ENCODE measurements at places on chromosomes 16 and 17.

DNA sequence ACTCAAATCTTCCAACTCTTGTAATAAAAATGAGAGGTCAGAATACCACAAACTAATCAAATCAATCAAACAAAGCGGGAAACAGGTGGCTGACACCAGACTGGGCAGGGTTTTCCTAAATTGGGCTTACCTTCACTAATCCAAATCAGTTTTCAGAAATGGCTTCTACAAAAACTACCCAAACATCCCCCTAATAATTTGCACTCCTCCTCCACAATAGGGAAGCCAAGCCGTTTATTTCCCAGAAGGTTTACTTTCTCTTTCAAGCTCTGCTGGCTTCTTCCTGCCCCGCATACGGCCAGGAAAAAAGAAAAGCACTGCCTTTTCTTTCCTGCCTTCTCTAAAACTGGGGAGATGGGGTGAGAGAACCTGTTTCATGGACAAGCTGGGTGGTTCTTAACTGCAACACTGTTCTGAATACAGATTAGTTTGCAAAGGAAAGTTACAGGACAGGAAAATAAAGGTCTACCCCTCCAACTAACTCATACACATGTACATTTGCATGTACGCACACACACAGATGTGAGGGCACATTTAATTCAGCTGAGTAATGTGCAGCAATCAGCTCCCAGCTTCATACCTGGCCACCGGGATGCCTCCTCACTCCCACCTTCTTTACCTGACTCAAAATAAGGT lies 9.2 kb downstream of the STAT3 start:
- DNase-seq, result no peak

GRCh38 chr17:50363217-50364060 lies 9.5 kb downstream of the MRPL27 start:
- peak; percentile 19 for DNase-seq

DNA sequence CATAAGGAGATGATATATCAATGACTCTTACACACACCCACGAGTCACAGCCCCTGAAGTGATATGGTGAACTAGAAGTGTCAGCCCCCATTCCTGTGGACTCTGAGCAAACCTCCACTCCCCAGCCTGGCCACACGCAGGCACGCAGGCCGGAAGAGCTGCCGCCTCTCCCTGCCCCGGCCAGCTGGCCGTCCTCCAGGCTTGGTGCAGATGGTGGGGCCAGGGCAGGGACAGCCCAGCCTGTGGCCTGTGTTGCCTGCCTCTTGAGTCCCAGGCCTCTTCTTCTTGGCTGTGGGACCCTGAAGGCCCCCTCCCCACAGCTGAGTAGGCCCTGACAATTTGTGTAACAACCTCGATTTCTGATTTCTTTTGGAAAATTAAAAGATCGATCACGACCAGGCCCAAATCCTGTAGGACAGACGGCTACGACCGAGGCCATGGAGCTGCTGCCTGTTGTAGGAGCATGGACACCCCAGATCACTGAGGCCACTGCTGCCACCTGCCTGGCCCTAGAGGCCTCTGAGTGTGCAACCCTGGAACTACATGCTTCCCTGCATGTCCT lies 10.0 kb upstream of the MPRIP start:
- peak; percentile 96 for DNase-seq

DNA sequence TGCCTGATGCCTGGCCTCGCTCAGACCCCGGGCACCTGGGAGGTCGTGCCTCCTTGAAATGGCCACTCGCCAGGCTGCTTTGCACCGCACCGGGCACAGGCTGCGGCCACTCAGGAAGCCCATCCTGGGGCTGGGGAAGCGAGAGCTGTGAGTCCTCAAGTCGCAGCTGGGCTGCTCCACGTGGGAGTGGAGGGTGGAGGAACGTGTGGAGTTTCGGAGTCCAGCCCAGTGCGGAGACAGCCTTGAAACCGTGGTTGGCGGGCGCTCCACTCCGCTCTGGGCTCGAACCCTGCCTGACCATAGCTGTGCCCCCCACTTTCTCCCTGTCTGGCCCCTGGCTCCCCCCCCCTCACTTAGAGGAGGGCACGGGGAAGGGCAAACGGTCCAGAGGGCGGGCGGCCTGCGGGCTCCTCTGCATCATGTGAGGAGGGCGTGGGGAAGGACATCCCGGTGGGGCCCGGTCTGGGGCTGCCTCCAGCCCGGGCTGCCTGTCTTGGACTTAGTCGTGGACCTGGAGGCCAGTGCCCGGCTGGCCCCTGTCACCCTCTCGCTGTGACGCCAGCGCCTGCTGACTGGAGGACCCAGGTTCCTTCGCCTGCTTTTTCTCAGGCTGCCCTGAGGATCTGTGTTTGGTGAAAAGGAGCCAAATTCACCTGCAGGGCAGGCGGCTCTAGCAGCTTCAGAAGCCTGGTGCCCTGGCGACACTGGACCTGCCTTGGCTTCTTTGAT lies 2.5 kb downstream of the UBE2I start:
- DNase-seq, result no peak

DNA sequence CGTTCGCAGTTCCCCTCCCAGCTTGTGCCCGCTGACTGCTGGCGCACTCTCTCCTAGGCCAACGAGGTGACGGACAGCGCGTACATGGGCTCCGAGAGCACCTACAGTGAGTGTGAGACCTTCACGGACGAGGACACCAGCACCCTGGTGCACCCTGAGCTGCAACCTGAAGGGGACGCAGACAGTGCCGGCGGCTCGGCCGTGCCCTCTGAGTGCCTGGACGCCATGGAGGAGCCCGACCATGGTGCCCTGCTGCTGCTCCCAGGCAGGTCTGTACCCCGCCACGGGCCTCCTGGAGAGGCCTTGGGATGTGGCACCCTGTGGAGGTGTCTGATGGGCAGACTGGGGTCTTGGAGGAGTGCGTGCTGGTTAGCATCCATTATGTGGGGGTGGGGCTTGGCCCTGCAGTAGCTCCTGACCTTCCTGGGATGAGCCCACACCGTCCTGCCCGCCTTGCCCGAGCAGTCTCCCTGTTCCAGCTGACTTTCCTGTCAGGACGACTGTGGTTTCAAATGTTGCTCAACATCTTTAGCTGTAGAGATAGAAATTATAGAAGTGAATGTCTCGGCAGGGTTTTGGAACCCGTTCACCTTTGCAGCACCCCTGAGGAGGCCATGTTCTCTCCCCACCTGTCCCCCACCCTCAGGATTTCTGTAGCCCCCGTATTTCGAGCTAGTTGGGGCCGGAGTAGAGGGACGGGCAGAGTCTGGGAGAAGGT lies 44.9 kb upstream of the CAPN15 start:
- DNase-seq, result no peak

DNA sequence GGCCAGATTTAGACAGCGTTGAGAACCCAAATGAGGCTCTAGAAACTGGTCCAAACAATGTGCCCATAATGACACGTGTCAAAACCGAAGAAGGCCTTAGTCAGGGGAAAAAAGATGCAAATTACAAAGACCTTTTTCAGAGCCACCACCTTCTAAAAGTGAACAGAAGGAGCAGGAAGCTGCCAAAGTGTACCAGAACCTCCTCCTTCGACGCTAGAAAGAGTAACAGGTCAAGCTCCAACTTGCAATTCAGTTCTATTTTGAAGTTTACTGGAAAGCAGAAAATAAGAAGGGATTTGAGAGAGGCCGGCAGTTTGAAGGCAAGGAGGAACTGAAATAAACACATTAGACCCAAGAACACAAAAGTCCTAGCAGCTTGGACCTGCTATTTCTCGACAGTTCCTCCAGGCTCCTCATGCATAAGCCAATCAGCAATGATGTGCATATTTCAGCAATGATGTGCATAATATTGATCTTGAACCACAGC lies 61.8 kb downstream of the XYLT1 start:
- DNase-seq, result no peak

DNA sequence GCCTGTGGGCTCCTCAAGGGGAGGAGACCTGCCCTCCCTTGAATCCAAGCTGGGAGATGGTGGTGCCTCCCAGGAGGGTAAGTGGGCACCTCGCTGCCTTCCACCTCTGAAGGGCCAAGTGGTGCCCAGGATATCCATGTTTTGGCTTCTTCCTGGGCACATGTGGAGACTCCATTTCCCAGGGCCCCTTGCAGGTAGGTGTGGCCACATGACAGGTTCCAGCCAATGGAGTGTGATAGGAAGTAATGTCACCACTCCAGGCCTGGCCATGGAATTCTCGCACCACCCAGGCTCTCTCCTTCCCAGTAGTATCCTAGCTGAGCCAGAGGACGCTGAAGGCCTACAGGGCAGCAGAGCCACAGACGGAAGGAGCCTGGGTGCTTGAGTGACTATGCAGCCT lies 17.6 kb upstream of the PEMT start:
- no peak for DNase-seq

GRCh38 chr16:31177136-31177535 lies 2.8 kb upstream of the FUS start:
- DNase-seq, result peak; percentile 94

GRCh38 chr17:10316801-10317542 lies 55.8 kb downstream of the MYH13 start:
- DNase-seq, result peak; percentile 34

- DNase-seq, result no peak
Observed at GRCh38 chr16:22380529-22380928, 6.1 kb upstream of the CDR2 start.

DNA sequence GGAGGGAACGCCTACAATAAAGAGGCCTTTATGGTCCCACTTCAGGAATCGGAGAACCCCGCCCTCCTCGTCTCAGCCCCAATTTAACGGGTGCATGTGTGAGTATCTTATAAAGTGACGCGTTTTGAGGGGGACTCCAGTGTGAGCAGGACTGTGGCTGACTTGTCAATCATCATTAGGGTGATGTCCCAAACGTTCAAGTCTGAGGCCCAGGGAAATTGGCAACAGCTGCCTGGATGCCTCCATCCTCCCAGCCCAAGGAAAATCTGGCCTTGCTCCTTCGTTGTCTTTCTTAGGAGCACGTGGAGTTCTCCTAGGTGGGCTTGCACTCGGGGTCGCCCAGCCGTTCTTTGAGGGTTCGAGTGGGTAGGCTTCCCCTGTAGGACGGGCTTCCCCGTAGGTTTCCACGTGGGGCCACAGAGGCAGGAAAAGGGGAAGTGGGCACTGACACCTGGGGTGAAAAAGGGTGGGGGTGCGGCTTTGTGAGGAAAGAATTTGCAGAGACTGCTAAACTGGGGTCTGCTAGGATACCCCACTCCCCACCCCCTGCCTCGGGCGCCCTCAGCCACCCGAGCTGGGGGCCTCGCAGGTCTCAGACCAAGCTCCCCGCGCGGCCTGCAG lies 561 bp upstream of the HERPUD1 start:
- peak; percentile 31 for DNase-seq

DNA sequence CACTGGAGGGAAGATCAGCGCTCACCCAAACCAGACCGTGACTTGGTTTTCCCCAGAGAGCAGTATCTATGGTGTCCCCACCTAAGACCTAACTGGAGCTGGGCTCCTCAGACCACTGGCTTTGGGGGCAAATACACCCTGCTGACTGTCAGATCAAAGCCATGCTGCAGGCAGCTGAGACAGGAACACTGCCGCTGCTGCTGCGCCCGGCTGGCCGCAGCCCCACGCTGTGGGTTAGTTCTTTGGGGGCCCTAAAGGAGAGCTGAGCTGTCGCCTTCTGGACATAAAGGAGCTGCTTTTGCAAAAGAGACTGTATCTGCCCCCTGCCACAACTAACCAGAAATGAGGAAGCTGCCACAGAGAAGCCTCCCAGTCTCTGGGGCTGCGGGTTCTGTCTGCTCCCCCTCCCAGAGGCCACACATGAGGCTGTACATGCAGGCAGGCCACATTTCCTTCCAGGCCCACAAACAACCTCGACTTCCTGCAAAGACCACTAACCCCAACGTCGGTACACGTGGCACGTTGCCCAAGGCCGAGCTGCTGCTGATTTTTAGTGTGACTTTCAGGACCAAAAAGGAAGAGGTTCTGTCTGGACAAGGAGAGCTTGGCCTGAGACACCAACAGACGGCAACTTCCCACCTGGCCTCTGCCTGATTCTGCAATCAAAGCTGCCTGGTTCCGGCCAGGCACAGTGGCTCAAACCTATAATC lies 18.2 kb upstream of the ABR start:
- peak; percentile 41 for DNase-seq

GRCh38 chr16:85167589-85168537 lies 55.6 kb upstream of the CIBAR2 start:
- no peak for DNase-seq

- DNase-seq, result peak; percentile 31
Observed at GRCh38 chr16:57045694-57046381, 46.5 kb upstream of the CPNE2 start.

GRCh38 chr17:76484228-76484725 lies 16.9 kb downstream of the AANAT start:
- DNase-seq, result no peak

- DNase-seq, result no peak
Observed at GRCh38 chr17:44010966-44011647, 3.7 kb downstream of the TMEM101 start.

- DNase-seq, result no peak
Observed at GRCh38 chr16:68493412-68494070, 45.2 kb upstream of the SMPD3 start.

DNA sequence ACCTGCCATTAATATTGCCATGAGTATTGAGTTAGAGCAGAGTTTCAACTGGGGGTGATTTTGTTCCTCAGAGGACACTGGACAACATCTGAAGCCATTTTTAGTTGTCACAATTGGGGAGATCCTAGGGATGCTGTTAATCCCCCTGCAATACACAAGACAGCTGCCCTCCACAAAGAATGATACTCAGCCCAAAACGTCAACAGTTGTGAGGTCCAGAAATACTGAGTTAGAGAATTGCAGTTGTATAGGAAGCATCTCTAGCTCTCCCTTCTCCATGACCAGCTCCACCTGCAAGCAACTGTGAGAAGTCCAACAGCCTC lies 614.0 kb upstream of the CDH5 start:
- no peak for DNase-seq

- DNase-seq, result no peak
Observed at GRCh38 chr17:65265276-65265675, 128.1 kb downstream of the RGS9 start.

DNA sequence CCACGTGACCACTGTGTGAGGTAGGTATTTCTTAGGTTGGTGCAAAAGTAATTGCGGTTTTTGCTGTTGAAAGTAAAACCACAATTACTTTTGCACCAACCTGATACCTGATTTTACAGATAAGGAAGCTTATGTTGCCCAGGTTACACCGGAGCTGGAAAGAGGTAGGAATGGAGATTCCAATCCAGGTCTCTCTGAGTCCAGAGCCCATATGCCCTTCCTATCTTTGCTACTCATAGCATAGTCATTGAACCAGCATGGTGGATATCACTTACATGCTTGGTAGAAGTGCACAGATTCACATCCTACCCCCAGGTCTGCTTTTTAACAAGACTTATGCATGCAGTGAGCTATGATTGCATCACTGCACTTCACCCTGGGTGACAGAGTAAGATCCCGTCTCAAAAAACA lies 61.8 kb downstream of the ARSG start:
- no peak for DNase-seq

All from RPMI7951 (cell line).